ENCODE measurements at places on chromosomes 1 and 21.

DNA sequence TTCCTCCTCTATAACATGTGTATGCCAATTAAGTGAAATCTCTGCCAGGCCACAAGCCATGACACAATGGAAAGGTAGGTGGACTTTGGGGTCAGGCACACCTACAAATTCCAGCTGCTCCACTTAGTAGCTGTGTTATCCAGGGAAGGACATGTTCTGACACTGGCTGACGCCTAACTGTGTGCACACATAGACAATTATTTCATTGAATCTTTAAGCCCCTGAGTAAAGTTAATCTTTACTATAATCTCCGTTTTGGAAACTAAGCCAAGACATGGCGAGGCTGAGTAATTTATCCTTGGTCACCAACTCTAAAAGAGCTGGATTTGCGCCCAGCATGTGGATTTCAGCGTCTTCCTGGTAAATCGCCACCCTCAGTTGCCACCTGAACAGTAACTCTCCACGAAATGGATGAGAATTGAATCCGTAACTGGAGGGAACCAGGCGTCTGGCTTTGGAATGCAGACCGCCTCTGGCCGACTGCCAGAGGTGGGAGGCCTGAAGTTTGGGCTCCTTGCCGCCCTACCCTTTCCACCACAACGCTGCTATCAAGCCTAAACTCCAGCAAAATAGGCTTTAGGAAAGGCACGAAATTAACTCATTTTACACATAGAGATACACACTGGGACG lies 888 bp upstream of the SNRPE start:
- peak; percentile 16 for DNase-seq

GRCh38 chr21:43585514-43585913 lies 73.8 kb downstream of the HSF2BP start:
- no peak for DNase-seq

GRCh38 chr1:225845571-225846259 lies 35.8 kb downstream of the EPHX1 start:
- peak; percentile 82 for DNase-seq

DNA sequence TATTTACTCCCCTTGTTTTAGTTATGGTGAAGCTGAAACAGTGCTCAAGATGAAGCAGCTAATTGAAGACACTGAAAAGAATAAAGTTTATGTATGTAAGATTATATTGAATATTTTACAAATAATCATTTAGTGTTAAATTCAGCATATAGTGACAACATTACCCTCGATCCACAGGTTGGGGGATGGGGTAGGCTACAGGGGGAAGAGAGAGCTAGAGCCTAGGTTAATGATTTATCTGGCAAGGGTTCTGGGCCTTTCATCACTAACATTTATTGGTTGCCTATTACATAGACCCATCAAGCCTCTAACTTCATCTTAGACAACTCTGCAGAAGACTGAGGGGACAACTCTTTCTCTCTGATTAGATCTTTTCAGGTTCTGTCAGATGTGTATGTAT lies 21.3 kb downstream of the ZCCHC17 start:
- DNase-seq, result no peak

- DNase-seq, result no peak
Measured at GRCh38 chr1:116380499-116381242, 7.6 kb downstream of the ATP1A1 start.

DNA sequence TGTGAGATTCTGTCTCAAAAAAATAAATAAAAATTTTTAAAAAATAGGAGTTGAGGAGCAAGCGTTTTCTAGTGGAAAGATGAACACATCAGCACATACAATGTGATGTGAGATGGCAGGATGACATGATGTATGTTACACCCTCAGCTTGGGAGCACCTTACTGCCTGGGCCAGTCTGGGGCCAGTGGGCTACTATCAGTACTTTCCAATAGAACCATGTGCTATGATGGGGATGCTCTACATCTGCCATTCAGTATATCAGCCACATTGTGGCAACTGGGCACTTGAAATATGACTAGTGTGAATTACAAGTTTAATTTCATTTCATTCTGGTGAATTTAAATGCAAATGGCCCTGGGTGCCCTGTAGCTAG lies 156.0 kb downstream of the PGBD5 start:
- no peak for DNase-seq

- DNase-seq, result no peak
Measured at GRCh38 chr1:87959236-87959635, 630.6 kb downstream of the LMO4 start.

- DNase-seq, result no peak
Measured at GRCh38 chr1:181100015-181100905, 11.8 kb downstream of the IER5 start.

DNA sequence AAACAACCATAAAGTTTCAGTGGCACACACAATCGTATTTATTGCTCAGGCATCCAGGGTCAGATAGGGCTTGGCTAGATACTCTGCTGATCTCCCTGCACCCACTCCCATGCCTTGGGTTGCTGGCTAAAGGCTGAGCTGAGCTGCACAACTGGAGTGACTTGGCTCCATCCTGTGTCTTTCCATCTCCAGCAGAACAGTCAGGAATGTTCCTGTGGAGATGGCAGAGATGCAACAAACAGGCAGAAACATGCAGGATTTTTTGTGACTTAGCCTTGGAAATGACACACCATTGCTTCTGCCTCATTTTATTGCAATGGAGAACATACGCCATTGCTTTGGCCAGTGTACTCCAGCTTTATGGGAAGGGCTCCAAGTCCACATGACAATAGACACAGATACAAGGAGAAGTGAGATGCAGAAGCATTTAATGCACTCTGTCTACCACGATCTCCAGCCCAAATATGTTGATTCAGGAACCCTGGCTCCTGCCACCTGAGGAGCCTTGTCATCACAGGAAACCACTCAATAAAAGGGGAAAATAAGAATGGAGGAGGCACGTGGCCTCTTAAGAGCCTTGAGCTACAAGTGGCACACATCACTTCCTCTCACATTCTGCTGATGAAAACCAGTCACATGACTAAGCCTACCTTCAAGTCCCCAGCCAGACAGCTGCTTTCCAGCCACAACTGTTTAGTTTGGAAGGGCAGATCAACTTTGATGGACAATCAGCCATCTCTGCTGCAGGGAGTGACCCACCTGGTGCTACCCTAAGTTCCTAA lies 10.1 kb upstream of the GUCA2B start:
- DNase-seq, result no peak

GRCh38 chr1:111275079-111275478 lies 15.6 kb upstream of the CHIA start:
- peak; percentile 94 for DNase-seq

- peak; percentile 28 for DNase-seq
Measured at GRCh38 chr1:209367061-209367772, 216.3 kb upstream of the CAMK1G start.

GRCh38 chr1:104018922-104019674 lies 269.4 kb downstream of the AMY1C start:
- no peak for DNase-seq

DNA sequence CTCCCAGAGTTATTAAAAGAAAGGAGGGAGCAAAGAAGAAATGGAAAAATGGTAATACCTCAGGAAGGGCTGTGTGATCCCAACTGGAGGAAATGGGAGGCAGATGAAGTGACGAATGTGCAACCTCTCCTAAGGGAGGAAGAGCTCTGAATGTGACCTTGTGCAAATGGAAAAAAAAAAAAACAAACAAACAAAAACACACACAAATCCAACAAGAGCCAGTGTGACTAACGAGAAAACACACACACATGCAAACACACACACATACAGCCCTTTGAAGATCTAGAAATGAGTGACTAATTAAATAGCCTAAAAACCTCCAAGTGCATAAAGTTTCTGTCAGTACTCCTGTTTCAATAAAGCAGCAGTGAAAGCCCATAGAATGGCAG lies 49.0 kb downstream of the CCN1 start:
- peak; percentile 24 for DNase-seq

DNA sequence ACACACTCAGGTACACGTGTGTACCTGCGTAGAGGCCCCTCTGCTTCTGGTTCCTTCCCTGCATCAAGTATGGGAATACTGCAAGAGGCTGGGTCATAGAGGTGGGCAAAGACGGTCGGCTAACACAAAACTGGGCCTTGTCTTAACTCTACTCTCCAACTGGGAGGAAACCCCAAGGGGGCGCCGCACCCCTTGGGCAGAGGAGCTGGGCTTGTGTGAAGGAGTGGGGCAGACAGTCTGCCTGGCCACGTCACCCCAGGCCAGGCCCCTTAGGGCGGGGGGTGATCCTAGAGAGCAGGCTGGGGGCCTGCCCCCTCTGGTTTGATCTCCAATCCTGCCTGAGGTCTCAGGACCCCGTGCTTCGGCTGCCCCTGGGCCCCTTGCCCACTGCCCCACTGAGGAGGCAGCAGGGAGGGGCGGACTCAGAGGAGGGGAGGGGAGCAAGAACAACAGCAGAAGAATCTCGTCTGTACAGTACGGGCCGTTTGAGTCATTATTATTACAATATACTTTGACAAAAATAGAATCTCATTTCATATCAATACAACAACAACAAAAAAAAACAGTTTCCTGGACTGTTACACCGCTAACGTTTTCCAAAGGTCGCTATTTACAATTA lies 34.7 kb downstream of the MEF2D start:
- DNase-seq, result no peak

- no peak for DNase-seq
Measured at GRCh38 chr1:23791516-23792047, 637 bp downstream of the LYPLA2 start.

GRCh38 chr1:103194060-103194459 lies 85.7 kb upstream of the COL11A1 start:
- no peak for DNase-seq

- DNase-seq, result no peak
Measured at GRCh38 chr1:1968767-1969504, 34.6 kb downstream of the CFAP74 start.

DNA sequence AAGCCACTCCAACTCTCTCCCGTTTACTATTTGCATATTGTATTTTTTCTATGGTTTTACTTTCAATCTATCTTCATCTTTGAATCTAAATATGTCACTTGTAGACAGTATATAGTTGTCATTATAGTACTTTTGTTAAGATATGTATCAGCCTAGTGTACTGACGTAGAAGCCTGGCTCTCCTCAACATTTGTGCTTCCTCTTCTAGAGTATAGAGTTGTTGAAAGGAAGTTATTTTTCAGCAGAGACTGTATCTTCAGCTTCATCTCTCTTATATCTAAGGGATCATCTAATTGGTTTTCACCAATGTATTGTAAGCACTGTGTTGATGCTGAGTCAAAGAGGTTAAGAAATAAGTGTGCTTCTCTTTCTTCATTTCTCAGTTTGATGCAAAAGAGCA lies 192.8 kb downstream of the LMO4 start:
- no peak for DNase-seq

DNA sequence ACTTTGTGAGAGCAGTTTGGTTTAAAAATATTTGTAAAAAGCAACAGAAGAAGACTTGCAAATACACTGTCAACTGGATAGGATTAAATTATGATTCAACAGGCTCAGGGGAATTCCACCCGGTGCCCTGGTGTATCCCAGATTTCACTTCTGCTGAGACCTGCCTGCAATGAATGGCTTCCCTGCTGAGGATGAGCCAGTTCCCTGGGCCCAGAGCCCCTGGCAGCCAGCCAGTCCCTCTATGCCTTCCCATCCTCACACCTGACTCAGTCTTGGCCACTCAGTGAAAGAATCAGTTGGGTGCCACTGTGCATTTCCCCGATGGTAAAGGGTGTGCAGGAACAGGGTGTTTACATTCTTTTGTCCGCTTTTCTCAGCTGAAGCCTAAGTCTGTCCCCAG lies 64.4 kb downstream of the KCTD3 start:
- no peak for DNase-seq

DNA sequence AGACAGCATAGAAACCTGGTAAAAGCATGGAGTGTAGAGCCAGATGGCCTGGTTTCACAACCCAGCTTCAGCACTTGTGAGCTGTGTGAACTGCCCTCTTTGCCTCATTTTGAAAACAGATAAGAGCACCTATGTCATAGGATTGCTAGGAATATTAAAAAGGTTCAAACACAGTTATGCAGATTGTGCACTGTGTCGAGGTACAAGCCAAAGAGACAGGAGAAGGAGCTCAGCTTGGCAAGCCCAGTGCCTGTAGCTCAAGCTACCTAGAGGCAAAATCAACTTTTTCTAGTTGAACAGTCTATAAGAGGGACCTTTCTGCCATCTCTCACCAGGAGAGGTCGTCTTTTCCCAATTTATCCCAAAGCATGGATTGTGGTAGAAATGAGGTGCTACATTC lies 5.0 kb downstream of the CHODL start:
- no peak for DNase-seq

DNA sequence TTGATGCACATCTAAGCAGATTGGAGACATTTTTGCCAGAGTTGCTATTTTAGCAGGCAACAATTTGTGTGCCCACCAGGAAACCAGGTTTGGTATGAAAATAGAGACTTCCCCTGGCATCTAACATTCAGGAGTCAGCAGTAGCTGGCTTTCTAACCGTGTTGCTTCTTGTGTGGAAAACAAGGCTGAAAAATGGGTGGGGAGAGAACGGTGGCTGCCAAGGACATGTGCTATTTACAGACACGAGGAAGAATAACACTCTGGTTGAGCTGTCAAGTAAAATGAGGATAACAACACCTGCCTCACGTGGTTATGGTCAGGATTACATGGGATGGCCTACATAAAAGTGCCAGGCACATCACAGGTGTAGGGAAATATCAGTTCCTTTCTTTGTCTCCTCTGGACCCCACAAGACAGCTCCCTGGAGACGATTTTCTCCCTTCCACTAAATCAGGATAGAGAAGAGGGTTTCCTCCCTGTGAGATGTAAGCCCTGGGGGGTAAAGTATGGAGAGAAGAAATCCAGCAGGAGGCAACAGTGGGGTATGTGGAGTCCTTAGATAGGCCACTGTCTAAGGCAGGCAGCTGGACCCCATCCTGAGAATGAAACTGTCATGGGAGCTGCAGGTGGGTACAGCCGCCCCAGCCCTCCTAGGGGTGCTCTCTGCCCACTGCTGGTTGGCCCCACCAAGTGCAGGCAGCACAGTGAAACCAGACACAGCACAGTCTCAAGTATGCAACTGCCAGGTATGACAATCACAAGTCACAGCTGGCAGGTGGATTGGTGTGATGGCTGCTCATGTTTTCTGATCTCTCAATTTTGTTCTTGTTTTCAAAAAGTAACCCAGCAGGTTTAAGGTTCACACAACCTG lies 80.3 kb downstream of the TENT5C start:
- DNase-seq, result no peak

DNA sequence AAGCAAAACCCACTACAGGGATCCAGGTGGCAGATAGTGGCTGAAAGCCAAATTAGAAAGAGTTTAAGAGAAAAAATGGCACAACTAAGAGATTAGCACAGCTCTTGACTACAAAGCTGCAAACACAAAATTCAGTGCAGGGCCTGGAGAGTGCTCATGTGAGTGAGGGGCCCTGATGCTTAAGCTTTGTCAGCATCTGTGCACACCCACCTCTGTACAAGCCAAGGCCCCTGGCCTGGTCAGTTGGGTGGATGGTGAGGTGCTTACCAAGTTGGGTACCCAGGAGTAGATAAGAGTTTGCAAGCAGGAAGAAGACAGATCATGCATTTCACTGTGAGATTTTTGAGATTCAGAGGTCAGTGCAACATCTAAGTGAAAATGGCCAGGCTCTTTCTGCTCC lies 62.7 kb upstream of the ATP1B1 start:
- DNase-seq, result no peak

- DNase-seq, result no peak
Measured at GRCh38 chr21:30981403-30981802, 56.9 kb downstream of the KRTAP19-8 start.

Data from fibroblast of gingiva (primary cell).